ENCODE measurements at places on chromosomes 2 and 18.
A peak's percentile ranks its signal among the peaks of the same experiment; 100 is the strongest.

DNA sequence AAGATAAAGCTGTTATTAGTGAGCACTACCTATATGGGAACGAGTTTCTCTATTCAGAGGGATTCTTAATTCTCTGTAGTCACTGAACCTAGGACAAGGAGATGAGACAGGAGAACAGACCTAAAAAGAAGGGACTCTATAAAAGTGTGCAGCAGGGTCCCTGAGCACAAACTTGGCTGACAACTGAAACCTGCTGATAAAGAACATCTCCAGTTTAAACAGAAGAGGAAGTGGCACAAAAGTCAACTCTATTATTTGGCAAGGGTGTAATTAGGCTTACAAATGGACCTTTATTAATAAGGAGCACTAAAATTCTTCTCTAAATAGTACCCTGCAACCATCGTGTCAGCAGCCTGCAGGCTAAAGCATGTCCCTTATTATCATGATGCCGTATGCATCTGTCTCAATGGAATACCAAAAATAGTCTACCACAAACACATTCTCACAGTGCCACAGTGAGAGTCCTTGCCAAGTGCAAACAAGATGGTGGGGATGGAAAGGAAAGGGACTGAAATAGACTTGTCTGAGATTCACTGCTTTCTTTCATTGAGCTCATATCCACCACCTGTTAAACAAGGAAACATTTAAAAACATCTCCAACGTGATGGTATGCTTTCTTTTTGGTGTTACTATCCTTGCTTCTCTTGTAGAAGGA is 260.2 kb downstream of the INSIG2 start:
- no peak for DNase-seq

GRCh38 chr18:56390626-56391025 is 247.8 kb downstream of the TXNL1 start:
- no peak for DNase-seq

GRCh38 chr2:10768063-10768507 is 44.5 kb downstream of the PDIA6 start:
- no peak for DNase-seq

- no peak for DNase-seq
These were observed 40.9 kb downstream of the CDH2 start for GRCh38 chr18:28136071-28136470.

DNA sequence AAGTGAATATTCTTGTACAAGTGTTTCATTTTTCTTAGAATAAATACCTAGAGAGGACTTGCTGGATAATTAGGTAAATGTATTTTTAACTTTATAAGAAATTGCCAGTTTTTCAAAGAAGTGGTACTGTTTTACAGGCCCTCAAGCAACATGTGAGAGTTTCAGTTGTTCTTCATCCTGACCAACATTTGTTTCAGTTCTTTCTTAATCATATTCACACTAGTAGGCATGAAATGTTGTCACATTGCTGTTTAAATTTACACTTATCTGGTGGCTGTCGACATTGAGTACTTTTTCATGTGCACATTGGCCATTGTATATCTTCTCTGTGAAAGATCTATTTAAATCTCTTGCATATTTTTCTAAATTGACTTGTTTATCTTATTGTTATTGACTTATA is 178.1 kb downstream of the ACOXL start:
- no peak for DNase-seq

GRCh38 chr2:184685999-184686841 is 87.9 kb downstream of the ZNF804A start:
- DNase-seq = no peak

DNA sequence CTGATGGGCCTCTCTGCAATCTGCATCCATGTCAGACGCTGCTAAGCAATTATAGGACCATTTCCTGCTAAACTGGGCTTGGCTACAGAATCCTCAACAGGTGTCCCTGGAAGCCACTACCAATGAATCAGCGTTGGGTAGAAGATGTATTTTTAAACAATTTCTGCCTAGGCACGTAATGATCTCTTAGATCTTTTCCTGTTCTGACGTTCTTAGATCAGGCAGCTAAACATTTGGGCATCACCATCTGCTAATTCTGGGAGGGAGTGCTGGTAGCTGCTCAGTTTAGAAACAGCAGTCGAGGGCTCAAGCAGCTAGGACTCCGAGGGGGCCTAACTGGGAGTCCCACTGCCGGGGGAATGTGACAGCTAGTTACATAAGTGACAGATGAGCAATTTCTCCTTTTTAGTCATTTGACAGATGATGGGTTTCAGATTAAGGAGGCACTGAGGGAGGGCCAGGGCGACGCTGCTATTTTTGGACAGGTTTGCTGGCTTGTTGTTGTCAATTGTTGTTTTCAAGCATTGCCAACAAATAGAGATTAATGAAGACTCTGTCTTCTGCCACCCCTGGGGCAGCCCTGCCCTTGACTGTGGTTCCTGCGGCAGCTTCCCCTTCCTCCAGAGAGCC is 92.7 kb downstream of the MRO start:
- DNase-seq = no peak

DNA sequence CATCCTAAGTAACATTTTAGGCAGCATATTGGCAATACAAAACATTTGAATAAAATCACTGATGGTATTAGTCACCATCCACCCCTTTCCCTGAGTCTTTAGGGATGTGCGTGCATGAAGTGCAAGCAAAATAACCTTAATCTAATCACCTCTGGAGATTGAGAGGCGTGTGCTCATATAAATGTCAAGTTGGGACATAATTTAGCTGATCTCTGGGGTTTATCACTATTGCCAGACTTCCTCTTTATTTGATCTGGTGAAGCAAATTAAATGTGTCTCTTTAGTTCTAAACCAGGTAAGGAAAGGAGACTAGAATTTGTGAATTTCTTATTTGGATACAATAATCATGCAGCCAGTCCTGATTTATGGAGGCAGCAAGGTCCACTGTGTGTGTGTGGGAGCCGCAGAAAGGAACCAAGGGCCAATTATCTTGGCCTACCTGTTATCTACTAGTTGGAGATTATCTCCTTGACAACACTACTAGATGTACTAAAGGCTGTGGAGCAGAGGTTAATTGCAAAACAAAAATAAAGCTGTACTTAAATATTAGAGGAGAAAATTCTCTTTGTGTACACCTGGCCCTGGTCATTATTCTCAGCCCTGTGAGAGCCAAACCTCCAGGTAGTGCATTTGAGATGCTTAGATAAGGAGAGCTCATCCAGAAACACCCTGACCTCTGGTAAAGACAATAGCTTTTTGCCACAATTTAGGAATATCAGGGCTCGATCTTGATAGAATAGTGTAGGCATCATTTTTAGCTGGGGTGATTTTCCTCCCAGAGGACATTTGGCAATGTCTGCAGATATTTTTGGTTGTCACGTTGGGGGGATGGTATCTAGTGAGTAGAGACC is 78.2 kb downstream of the HRH4 start:
- DNase-seq = no peak

DNA sequence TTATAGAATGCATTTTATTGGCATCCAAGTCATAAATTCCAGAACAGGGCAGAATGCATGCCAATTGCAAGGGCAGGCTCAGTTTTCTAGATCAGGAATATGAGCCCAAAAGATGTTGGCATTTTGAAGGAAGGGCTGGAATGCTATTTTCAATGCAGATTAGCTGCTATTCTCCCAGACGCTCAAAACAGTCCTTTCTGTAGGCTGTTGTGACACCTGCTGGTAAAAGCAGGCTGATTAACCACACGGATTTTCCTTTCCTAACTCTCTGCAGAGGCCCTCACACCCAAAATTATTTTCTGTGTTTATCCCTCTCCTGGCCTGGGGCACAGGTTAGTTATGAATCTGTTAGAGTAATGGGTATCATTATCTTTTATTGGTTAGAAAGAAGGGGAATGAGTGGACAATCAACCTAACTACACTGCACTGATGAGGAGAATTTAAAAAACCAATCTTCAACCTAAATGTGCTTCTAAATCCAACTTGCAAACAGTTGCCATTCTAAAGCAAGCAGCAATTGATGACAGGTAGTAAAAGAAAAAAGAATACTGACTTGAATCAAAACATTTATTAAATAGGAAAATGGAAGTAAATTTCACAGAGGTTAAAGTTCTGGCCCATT is 94.0 kb downstream of the PLA2R1 start:
- DNase-seq = no peak

DNA sequence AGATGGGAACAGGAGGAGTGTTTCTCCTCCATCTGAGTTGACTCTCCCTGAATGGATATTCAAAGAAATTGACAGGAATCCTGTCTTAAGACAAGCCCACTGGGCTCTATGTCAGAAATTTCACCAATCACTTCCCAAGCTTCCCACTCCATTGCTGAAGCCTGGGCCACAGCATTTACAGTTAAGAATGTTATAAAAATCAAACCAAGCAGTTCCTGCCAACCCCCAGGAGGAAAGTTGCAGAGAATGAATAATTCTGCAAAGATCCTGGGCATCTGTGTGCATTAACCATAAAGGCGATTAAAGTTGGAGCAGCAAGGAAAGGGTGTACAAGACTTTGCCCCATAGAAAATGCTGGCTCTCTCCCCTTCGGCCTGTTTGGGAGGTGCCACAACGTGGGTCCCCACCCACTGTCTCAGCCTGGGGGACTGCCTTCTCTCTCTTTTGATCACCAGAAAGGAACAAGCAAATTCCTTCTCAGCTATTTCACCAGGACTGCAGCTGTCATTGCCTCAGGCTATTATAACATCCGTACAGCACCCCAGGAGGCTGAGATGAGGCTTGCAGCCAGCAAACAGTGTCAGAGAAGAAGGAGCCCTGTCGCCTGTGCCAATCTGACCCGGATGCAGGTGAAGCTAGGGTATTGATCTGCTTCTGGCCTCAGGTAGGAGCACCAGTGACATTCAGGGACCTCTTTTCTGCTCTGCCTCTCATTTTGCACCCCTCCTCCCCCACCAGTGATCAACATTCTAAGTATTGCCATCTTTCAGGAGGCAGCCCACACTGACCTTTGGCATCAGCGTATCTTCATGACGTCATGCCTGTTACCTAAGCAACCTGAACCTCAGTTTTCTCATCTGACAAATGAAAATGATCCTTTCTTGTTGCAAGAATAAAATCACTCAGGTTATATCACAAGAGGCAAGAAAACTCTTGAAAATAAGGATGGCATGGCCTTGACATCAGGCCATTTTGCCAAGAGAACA is 219.0 kb downstream of the SH3BP4 start:
- no peak for DNase-seq

DNA sequence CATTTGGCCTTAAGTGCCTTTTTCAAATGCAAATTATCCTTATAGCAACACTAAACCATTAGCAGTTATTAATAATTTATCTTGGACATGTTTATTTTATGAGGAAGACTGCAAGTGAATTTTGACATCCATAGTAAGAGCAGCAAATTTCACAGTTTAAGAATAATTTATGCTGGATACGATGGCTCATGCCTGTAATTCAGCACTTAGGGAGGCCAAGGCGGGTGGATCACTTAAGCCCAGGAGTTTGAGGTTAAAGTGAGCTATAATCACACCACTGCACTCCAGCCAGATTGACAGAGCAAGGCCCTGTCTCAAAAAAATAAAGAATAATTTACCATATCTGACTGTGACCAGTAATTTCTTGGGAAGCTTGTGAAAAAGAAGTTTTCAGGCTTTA is 286.2 kb downstream of the TMX3 start:
- no peak for DNase-seq

DNA sequence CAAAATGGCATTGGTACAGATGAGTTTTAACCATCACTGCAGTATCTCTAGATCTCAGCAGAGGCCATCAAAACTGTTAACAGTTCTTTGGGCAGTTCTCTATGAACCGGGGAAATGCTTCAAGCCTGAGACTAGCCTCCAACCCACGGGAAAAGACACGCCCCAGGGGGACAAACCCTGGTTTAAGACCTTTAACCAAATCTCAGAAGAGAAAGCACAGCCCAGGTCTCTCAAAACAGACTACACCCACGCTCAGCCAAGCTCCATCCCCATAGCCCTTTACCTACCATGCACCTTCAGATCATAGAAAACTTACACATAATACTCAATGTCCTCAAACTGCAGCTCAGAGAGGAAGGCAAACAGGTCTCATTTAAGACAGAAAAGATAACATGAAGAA is 78.3 kb downstream of the TMEM163 start:
- DNase-seq = no peak

DNA sequence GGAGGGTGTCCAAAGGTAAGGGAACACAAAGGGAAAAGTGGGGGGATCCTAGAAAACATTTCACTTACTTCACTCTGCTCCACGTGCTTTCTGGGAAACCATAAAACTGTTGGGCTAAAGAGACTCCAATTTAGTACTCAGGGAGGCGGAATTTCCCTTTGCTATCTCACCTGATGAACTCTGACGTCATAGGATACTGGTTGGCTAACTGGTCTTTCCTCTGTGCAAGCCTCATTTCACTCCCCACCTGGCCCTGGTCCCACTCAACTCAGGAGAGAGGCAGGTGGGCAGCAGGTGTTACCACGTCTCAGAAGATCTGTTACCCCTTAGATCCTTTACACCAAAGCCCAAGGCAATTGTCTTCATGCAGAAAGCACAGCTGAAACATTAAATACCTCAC is 51.8 kb upstream of the PMAIP1 start:
- no peak for DNase-seq

- no peak for DNase-seq
These were observed 254.3 kb upstream of the FIGN start for GRCh38 chr2:163990101-163990500.

GRCh38 chr2:171407676-171408044 is 26.1 kb downstream of the METTL8 start:
- DNase-seq = no peak

GRCh38 chr2:85998071-85998991 is 107.4 kb downstream of the POLR1A start:
- peak; percentile 49 for DNase-seq

GRCh38 chr2:199989822-199990221 is 34.4 kb downstream of the MAIP1 start:
- DNase-seq = no peak

DNA sequence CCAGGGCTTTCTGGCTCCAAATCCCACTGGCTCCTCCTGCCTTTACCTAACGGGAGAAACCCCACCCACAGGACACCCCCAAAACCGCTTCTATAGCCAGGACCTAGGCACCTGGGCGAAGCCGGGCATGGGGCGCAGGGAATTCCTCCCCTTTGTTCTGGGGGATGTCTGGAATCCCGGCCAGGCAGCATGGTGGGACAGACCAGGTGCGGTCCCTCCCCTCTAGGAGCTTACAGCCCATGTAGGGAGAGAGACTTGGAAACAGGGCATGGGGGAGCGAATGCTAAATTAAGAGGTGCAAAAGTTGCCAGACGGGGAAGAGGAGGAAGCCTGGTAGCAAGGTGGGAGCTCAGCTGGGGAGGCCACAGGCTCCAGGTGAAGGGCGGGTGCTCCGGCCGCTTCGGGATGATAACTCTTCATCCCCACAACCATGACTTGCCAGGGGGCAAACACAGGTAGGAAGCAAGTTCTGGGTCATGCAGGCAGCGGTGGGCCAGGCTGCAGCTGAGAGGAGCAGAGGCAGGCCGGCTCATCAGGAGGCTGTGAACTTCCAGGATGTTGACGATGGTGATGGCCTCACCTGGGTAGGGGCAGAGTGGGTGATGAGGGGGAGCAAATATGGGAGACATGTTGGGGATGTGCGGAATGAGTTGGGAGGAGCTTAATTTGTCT is 1.3 kb downstream of the TMEM37 start:
- DNase-seq = no peak

- no peak for DNase-seq
These were observed 31.6 kb upstream of the DLX2 start for GRCh38 chr2:172134270-172134669.

All from right kidney (tissue), 9 donors.